ENCODE measurements at places on chromosomes 4 and X.

- no peak for DNase-seq
These were observed 22.8 kb upstream of the CENPVL3 start for GRCh38 chrX:51641421-51642021.

- no peak for DNase-seq
These were observed 2.8 kb downstream of the UPRT start for GRCh38 chrX:75276666-75277065.

GRCh38 chr4:40557736-40558135, 71.9 kb downstream of the RBM47 start:
- DNase-seq = no peak

DNA sequence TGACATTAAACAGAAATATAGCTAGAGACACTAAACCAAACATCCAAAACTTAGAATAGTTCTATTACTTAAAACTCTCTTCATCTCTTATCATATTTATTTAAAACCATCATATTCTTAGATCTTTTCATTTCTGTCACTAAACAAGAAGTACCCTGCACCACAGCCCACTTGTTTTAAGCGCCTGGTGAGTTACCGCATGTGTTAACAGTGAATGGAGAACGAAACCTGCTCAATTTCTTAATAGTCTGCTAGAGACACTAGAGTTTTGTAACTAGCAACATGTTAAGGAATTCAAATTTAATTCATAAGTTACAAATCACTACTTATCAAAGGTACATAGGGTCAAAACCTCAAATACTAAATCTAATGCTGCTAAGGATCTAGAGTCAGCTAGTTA, 111.5 kb downstream of the FBXW7 start:
- DNase-seq = no peak

Data from left cardiac atrium (tissue), 4 donors.